Amygdala (tissue), 56 donors: ENCODE measurements at places on chromosomes 3 and 15.

GRCh38 chr3:87710028-87710427 is 348.8 kb downstream of the CGGBP1 start:
- DNase-seq = no peak

DNA sequence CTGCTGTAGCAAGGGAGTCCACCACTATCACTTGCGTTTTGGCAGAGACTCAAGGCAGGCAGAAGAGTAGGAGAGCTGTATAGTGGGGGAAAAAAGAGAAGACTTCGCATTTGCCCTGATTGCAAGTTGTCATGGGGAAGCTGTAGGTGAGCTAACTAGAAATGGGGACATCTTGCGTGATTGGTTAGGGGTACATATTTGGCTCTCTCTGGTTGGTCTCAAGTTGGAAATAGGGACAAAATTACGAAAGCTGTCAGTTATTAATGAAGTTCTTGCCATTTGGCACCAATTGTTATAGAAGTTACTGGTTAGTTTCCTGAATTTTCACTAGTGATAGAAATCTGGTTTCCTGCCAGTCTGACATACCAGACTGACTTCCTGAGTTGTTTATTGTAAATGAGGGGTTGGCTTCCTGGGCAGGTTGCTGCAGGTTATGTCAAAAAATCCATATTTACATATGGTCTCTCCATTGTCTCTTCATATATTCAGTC is 8.2 kb upstream of the SENP7 start:
- DNase-seq = no peak

- no peak for DNase-seq
Observed at GRCh38 chr3:46124216-46125177, 83.6 kb downstream of the CCR1 start.

- DNase-seq = no peak
Observed at GRCh38 chr15:62656071-62656470, 386.5 kb upstream of the TPM1 start.

- DNase-seq = no peak
Observed at GRCh38 chr3:196971094-196971698, 2.6 kb upstream of the PIGZ start.
